A549 treated with ZK216348 at 1 μM for 4 hours (cell line): ENCODE measurements at places on chromosomes 6 and 20. TPM values are rescaled to one million over a fixed set of nuclear protein-coding genes. Genes with fewer than 3 reads are reported as not detected.

The SRMS gene
- 0.18 to 0.22 TPM in 2 of 5 replicates, not detected in the others for total RNA-seq

The PDE10A gene
- total RNA-seq, result 27.5 to 33.7 TPM (median 30.1 TPM) in 5 replicates

The ADGB gene
- not detected in 5 replicates for total RNA-seq

The RHAG gene
- total RNA-seq, result 0.11 TPM in 1 of 5 replicates, not detected in the others

The HMGCLL1 gene
- 0.11 to 0.15 TPM (median 0.12 TPM) in 3 of 5 replicates, not detected in the others for total RNA-seq

The PRIM2 gene
- 10.9 to 15.3 TPM (median 12.3 TPM) in 5 replicates for total RNA-seq

The FAM209B gene
- total RNA-seq, result 0.34 to 1.00 TPM (median 0.75 TPM) in 4 of 5 replicates, not detected in the other

The RIOK1 gene
- 10.5 to 14.3 TPM (median 13.4 TPM) in 5 replicates for total RNA-seq

The BPIFB2 gene
- not detected in 5 replicates for total RNA-seq
